Nephron progenitor cell (in vitro differentiated cells): ENCODE measurements at places on chromosomes 11 and 22.

GRCh38 chr11:35617687-35618496, at the start of gene FJX1:
TSS of gene FJX1 (plus strand) at chr11:35618460. CDS start at chr11:35618637, 177 bp downstream.
- peak; percentile 77 for DNase-seq

DNA sequence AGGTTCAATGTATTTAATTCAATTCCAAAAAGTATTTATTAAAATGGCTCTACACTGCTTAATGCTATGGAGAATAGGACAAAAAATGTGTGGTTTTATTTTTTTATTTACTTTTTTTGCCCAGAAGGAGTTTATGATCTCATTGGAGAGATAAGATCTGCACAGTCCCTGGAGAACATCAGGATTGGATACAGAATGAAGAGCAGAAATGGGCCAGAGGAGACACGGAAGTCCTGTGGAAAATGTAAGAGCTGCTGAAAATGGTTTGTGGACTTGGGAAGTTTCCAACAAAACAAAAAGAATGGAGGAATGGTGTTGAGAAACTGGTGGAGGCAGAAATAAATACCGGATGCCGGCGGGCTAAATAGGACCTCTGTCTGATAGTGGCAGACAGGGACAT, 554.6 kb downstream of the OPCML start:
- no peak for DNase-seq

GRCh38 chr22:26168330-26168851, 871 bp upstream of the SEZ6L start:
- DNase-seq, result peak; percentile 9

DNA sequence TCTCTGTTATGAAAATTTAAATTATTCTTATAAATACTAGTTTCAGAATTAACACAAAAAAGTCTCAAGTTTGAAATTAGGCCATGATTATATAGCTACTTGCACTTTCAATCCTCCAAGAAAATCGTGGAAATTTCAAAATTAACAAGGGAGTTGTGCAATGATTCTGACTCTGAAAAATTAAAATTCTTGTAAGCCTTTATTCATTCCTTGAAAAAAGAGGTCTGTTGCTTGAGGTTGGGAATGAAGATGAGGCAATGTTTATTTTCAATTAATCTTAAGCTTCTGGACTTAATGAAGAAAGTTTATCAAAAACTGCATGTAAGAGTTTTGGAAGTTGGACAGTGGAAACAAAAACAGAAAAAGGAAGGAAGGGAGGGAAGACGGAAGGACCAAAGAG, 128.2 kb upstream of the FIBIN start:
- no peak for DNase-seq

DNA sequence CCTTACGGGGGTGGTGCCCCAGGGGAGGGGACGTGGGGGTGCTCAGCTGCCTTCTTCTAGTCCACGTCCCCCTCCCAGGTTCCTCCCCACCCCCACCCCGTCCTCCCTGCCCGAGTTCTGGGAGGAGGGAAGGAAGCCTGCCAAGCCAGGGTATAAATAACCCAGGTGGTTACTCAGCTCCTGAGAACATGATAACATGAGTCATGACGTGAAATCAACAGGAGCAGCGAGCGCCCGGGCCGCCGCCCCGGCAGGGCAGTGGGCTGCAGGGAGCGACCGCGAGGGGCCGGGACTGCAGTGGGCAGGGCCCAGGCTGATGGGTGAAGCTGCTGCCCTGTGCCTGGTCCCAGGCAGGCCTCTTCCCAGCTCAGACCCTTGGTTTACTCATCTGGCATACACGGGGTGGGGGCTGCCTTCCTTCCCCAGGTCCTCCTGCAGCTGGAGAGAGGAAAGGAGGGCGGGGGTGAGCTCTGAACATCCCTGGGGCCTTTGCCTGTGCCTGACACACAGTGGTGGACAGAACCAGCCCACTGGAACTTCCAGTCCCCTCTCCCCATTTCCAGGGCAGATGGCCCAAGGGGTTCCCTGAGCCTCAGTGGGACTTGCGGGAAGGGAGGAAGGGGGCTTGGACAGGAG, 8.8 kb upstream of the PDGFB start:
- DNase-seq, result no peak

- no peak for DNase-seq
Observed at GRCh38 chr22:36301851-36302250, 48.9 kb downstream of the APOL1 start.
